ENCODE measurements at places on chromosomes 16 and 17.

GRCh38 chr17:19513897-19514488, 19.7 kb upstream of the SLC47A1 start:
- peak; percentile 44 for DNase-seq

GRCh38 chr16:57818377-57819064, 16.2 kb upstream of the KIFC3 start:
- DNase-seq, result no peak

- no peak for DNase-seq
These were observed 12.6 kb downstream of the TBX4 start for GRCh38 chr17:61464843-61465180.

GRCh38 chr16:49189286-49189685, 92.4 kb downstream of the CBLN1 start:
- no peak for DNase-seq

DNA sequence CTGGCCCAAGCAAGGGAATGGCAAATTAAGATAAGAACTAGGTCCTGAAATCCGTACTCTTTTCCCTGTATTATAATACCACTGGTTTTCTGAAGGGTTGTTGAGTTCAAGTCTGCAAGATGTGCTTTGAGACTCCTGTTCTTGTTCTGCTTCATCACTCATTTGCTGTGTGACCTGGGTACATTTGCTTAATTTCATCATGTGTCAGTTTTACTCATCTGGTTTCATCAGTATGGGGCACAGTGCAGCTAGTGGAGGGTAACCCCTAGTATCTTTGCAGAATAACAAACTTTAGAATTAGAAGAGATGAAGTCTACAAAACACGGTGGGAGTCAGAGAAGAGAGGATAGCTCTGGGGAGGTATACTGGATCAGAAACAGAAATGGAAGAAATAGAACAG, 21.9 kb upstream of the EFCAB13 start:
- DNase-seq, result no peak

GRCh38 chr16:31090540-31090939, 1.8 kb upstream of the PRSS53 start:
- DNase-seq, result no peak

GRCh38 chr17:17416007-17416399, 60.8 kb upstream of the MED9 start:
- no peak for DNase-seq

GRCh38 chr16:86388976-86389375, 121.4 kb upstream of the FOXF1 start:
- DNase-seq, result no peak

GRCh38 chr17:69908626-69909368, 166.2 kb upstream of the KCNJ16 start:
- DNase-seq, result no peak

- peak; percentile 32 for DNase-seq
These were observed 24.6 kb downstream of the GPT2 start for GRCh38 chr16:46908540-46909372.
